ENCODE measurements at places on chromosomes 12 and 14.

- DNase-seq, result no peak
These were observed 33.5 kb upstream of the ARID2 start for GRCh38 chr12:45696049-45696448.

GRCh38 chr12:123475246-123475703 is 17.3 kb downstream of the SNRNP35 start:
- no peak for DNase-seq

DNA sequence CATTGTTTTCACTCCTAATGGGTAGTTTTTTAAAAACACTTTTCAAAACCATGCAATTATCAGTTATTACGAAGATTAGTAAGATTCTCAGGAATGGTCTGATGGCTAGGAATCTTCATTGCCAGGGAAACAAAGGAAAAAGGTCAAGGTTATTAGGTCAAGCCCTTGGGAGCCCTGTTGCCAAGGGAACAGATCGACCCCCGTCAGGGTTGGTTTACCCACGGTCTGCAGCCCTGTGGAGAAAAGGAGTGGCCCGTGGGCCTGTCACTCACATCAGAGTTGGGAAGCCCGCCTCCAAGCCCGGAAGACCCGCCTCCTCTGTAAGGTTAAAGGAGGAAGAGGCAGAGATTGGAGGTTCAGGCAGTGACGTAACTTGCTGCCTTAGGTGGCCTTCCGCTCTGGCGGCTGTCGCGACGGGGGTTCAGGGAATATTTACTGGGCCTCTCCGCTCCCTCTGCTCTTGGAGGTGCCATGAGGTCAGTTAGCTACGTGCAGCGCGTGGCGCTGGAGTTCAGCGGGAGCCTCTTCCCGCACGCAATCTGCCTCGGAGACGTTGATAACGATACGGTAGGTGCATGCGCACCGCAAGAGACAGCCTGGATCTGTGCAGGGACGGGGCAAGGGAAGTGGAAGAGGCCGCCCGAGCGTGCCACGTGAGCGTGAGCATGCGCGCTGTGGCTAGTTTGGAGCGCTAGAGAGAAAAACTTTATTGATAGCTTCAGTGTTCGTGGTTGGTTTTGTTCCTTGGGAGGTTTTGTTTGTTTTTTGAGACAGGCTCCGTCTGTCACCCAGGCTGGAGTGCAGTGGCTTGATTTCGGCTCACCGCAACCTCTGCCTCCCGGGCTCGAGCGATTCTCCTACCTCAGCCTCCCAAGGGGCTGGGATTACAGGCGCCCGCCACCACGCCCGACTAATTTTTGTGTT is at the start of gene ITFG2:
ITFG2 (plus strand) TSS at position 379 of the 924 bp plus-strand sequence; CDS start at position 472, 93 bp downstream.
- peak; percentile 95 for DNase-seq

DNA sequence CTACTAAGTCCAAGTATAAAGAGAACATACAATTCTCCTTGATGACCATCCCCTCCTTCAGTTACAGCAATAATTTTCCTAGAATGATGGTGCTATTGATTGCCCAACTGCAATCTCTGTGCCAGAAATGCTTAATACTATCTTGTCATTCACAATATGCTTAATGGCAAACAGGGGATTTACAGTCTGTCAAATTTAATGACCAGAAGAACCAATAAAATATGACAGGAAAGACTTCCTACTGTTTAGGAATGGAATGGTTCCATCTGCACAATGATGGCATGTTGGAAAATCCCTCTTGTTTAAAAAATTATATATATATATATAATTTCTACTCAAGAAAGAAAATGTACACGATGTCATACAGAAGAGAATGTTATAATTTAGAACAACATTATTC is 623.2 kb downstream of the CCER1 start:
- no peak for DNase-seq

DNA sequence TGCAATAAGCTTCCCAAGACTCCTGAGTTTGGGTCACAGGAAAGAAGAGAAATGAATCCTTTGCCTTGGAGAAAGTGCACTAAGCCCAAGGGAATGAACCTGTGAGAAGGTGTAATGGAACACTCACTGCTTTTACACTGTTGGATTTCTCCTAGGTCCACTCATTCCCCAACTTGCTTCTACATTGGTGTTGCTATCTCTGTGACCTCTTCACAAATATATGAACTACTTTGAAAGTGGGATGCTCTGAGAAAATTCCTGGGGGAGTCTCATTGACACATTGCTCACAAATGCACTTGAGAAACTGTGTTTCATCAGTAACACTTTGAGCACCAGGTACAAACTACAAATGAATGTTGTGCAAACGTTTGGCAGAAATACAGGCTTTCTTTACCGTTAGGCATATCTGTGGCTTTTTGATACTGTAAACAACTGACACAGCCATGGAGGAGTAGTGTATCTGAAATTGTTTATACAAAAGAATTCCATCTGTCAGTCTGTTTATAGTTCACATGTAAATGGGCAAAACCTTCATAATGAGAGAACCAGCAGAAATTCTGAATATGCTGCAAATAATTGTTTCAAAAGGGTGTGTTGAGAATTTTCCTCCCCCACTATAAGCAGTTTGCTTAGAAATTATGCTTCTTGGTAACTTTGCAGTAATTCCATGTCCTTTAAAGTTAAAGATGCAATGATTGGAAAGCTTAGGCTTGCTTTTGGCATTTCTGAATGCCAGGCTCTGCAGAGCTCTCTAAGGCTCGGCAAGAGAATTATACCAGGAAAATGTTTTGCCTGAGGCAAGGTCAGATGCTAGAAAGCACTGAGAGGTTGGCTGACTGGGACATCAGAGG is 348.5 kb upstream of the DDHD1 start:
- no peak for DNase-seq

GRCh38 chr14:51548187-51548586 is 103.5 kb upstream of the FRMD6 start:
- DNase-seq, result no peak

DNA sequence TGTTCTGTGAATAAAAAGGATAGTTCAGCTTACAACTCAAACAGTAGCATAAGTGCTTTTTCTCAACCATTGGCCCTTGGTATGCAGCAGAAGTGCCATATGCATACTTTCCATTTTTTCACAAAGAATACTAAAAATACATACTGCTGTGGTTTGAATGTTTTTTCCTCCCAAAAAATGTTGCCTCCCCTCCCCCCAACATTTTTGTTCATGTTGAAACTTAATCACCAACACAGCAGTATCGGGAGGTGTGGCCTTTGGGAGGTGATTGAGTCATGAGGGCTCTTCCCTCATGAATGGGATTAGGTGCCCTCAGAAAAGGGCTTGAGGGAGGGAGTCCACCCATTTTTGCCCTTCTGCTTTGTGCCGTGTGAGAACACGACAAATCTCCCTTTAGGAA is 198.6 kb downstream of the ESR2 start:
- DNase-seq, result no peak

- no peak for DNase-seq
These were observed 130.8 kb upstream of the PTPRQ start for GRCh38 chr12:80313209-80313608.

- no peak for DNase-seq
These were observed 34.0 kb upstream of the HECTD1 start for GRCh38 chr14:31241450-31242114.
